ENCODE measurements at places on chromosomes 2 and 18. TPM values are rescaled to one million over a fixed set of nuclear protein-coding genes. Genes with fewer than 3 reads are reported as not detected.

GLB1L gene
- 12.0 TPM for total RNA-seq

CENPA gene
- 6.1 TPM for total RNA-seq

VIL1 gene
- not detected for total RNA-seq

SLC66A3 gene
- 39.4 TPM for total RNA-seq

G6PC2 gene
- not detected for total RNA-seq

NT5C1B gene
- not detected for total RNA-seq

AQP12A gene
- not detected for total RNA-seq

CHRNG gene
- total RNA-seq, result 3.5 TPM

WDR35 gene
- 34.1 TPM for total RNA-seq

ACTG2 gene
- 637 TPM for total RNA-seq

NEURL3 gene
- not detected for total RNA-seq

LAMA1 gene
- total RNA-seq, result 2.9 TPM

MFSD2B gene
- 0.85 TPM for total RNA-seq

TIMM21 gene
- total RNA-seq, result 26.7 TPM

UGT1A3 gene
- total RNA-seq, result 1.2 TPM

SUPT7L gene
- 28.2 TPM for total RNA-seq

UGT1A5 gene
- 0.79 TPM for total RNA-seq

NRP2 gene
- 101 TPM for total RNA-seq

USP37 gene
- total RNA-seq, result 37.1 TPM

NT5DC4 gene
- not detected for total RNA-seq

MXD1 gene
- total RNA-seq, result 10.2 TPM

DNER gene
- 4.4 TPM for total RNA-seq

TMEM198 gene
- 2.0 TPM for total RNA-seq

GDF7 gene
- total RNA-seq, result 2.2 TPM

HOXD8 gene
- total RNA-seq, result 12.3 TPM

LIMS2 gene
- total RNA-seq, result 18.7 TPM

CMPK2 gene
- total RNA-seq, result 8.9 TPM

IL37 gene
- total RNA-seq, result not detected

EVX2 gene
- total RNA-seq, result 1.9 TPM

SERPINB10 gene
- total RNA-seq, result 0.21 TPM

TMEM237 gene
- 56.5 TPM for total RNA-seq

UGT1A6 gene
- total RNA-seq, result 17.6 TPM

ECEL1 gene
- total RNA-seq, result 0.21 TPM

TMEM247 gene
- not detected for total RNA-seq

CRYGC gene
- not detected for total RNA-seq

GKN1 gene
- not detected for total RNA-seq

SNX17 gene
- total RNA-seq, result 69.8 TPM

LDAH gene
- total RNA-seq, result 28.2 TPM

GRHL1 gene
- total RNA-seq, result 15.9 TPM

Measured in urinary bladder (tissue), 4 donors.